GM06990 (cell line): ENCODE measurements at places on chromosomes 7 and 10.

DNA sequence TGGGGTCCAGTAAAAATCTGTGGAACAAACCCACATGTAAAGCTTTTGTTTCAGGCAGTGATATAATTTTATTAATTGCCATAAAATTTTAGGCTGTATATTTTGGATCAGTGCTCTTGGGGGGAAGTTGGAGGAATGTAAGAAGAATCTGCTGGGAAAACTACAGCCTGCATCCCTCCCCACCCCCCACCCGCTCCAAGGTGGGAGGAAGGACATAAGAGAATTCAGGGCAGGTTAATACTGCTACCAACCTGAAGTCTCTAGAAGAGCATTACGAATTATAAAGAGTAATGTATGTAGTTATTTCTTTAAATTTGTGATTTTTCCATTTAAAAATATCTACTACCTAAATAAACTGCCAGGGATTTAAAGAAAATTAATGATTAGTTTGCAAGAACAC is 47.2 kb upstream of the GPR37 start:
- DNase-seq = no peak

DNA sequence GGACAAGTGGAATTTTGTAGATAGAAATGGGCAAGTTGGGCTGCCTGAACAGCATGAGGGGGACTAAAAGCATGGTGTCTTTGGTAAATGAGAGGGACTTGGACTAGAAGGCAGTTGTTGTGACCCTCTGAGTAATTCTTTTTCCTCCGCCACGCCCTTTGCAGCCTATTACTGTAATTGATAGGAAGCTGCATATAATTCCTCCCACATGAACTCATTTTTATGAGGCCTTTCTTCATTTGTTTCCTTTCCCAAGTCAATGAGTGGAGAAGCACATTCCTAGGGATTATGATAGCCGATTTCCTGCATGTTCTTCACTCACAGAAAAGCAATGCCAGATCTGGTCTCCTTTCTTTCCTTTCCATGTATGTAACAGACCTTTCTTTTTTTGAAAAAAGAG is 27.7 kb downstream of the ZSCAN25 start:
- DNase-seq = no peak

DNA sequence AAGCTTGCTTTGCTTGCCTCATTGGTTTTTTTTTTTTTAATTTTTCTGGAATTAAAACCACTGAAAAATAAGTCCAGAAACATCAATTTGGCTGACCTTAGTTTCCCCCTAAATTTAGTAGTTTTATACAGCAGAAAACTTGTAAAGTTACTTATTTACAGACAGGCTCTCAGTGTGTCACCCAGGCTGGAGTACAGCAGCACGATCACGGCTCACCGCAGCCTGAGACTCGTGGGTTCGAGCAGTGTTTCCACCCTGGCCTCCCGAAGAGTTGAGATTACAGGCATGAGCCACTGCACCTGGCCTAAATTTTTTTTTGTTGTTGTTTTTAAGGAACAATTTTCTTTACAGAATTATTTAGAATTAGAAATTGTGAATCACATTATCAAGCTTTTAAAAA is 250.5 kb downstream of the SDK1 start:
- DNase-seq = no peak

DNA sequence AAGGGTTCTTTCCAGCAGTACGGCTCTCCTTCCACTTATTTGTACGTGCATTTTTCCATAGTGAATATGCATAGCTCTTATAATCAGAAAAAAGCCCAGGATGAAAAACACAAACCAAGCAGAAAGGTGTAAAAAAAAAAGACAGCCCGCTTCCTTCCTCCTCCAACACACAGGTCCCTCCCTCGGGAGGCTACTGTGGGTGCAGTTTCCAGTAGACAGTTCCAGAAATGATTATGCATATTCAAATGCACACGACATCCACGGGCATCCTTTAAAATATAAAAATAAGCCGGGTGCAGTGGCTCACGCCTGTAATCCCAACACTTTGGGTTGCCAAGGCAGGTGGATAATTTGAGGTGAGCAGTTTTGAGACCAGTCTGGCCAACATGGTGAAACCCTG is 59.9 kb downstream of the TNRC18 start:
- no peak for DNase-seq

DNA sequence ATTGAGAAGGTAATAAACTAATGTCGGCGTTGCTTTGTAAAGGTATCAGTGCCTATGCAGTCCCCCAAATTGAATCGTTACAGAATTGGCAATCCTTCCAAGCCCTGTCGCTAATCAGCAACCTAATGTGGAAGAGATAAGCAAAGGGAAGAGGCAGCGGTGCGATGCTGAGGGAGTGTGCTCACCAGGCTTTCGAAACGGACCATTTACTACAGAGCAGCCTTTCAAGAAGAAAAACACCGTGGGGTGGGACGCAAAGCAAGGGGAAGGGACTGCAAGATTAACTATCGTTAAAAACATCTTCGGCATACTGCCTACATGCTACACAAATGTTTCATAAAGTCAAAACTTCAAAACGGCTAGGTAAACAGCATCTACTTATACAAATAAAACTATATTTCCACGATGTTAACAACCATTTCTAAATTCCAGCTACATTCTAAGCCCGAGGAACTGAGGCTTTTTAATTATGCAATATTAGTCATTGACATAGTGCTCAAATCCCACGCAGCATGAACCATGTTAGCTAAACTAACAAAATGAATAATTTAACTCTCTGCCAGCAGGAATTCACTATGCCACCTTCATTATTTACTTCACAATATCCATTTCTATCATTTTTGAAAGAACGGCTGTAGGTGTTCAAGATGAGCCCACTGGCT is 85.2 kb downstream of the CHCHD3 start:
- no peak for DNase-seq

DNA sequence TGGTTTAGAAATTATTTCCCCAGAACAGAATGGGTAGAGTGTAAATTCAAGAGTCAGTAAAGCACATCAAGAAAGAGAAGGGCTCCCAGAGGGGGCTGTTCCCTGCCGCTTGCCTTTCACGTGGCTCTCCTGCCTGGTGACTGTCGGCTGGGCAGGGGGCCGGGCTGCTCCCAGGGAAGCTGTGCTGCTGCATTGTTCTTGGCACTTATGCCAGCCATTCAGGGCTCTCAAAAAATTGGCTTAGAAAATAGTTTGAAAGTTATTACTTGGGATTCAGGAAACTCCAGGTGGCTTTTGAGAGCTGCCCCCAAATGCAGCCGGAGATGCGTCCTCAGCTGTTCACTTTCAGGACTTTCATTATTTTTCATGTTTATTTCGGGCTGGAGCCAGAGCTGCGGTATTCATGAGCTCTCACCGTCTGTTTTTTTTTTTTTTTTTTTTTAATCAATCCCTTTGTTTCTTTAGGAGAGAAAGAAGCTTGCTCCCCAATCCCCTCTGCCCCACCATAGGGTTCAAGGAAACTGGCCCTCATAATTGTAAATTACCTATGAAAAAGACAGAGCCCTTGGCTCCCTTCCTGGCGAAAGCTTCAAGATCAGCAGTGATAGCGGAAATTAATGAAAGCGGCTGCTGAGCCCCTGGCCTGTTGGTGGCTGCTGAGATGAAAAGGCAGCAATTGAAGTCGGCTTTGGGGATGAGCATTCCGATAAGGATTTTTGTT is 94.1 kb downstream of the SORCS3 start:
- DNase-seq = no peak

GRCh38 chr7:110170841-110171240 is 920.1 kb upstream of the LRRN3 start:
- no peak for DNase-seq
